ENCODE measurements at places on chromosomes 16 and 17.
A peak's percentile ranks its signal among the peaks of the same experiment; 100 is the strongest.

DNA sequence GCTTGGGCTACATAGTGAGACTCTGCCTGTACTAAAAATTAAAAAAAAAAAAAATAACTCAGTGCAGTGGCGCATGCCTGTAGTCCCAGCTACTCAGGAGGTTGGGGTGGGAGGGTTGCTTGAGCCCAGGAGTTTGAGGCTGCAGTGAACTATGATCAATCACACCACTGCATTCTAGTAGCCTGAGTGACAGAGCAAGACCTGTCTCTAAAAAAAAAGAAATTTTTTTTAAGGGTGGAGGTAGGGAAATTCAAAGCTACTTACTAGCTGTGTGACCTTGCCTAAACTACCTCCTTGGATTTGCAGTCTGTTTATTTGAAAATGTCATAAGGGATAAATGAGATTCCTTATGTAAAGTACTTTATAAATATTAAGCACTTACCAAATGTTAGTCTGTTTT, 3.4 kb upstream of the SMPD3 start:
- DNase-seq = no peak

- DNase-seq = no peak
Observed at GRCh38 chr16:27464626-27465482, 62.9 kb downstream of the IL21R start.

- peak; percentile 63 for DNase-seq
Observed at GRCh38 chr16:55257966-55258613, 65.9 kb upstream of the IRX6 start.

DNA sequence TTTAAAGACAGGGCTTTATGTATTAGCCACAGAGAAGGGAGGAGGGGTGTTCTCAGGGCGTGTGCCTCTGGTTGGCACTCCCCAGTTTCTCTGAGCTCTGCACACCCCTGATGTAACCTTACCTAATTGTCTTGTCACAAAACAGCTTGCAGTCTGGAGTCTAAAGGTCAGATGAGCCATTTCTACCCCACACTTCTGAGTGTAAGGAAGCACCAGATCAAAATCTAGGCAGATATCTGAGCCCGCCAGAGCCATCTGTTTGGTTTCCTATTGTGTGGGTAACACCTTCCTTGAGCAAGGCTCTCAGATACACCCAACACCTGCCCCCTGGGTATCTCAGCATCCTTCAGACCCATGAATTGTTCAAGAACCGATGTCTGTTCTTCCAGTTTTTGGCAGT, 15.5 kb downstream of the CDH1 start:
- DNase-seq = peak; percentile 58

- no peak for DNase-seq
Observed at GRCh38 chr17:76716146-76716838, 5.5 kb upstream of the MXRA7 start.

DNA sequence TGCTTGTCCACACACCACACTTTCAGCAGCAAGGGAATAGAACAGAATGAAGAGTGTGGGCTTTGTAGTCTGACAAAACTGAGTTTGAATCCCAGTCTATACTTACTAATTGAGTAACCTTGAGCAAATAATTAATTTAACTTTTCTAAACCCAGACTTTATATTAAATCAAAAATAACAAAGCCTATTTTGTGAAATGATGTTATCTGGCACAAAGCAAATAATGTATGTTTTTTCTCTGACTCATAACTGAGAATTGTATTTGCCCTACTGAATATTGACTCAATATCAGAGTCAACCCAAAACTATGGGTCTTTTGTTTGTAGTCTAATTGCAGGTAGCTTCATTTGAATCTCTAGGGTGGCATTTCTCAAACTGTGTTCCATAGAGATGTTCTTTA, 77.9 kb upstream of the TANC2 start:
- no peak for DNase-seq

- DNase-seq = no peak
Observed at GRCh38 chr17:82678265-82678891, 20.1 kb downstream of the RAB40B start.

GRCh38 chr16:63856537-63856936, 1265.3 kb downstream of the CDH11 start:
- no peak for DNase-seq

DNA sequence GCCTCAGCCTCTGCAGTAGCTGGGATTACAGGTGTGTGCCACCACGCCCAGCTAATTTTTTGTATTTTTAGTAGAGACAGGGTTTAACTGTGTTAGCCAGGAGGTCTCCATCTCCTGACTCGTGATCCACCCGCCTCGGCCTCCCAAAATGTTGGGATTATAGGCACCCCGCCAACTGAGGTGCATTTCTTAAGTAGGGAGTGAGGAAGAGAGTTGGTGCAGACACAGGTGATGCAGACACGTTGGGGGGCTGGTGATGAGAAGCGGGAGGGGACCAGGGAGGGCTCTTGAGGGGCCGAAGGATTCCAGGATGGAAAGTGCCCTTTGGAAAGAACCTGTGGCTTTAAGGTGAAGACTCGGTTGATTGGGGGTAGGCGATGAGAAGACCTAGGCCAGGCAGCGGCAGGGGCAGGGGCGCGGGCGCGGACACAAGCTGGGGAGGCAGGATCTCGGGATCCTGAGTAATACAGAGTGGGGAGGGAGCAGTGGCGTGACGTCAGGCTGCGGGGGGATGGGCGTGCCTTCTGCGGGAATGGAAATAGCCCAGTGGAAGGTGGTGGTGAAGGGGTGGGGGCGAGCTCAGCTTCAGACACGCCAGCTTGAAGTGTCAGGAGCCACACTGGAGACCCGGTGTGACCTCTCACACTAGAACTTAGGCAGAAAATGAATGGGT, 2.5 kb upstream of the ATP6V0C start:
- DNase-seq = no peak

DNA sequence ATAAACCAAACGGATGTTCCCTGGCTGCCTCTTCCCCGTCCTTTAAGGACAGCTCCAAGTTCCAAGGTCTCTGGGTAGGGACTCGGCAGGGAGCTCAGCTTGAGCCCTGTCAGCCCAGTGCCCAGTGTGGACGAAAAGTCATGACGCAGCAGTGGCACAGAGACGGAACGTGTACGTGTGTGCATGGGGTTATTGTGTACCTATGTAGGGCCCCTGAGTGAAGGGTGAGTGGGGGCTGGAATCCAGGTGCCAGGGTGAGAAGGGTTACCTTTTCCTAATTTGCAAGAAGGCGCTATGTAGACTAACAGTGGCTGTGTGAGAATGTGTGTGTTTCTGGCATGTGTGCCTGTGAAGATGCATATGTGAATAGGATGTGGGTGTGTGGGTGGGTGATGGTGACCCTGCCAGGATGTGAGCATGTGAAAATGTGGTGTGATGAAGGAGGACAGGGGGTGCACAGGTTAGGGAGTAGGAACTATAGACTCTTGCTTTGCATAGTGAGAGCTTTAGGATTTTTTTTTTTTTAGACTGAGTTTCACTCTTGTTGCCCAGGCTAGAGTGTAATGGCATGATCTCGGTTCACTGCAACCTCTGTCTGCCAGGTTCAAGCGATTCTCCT, 6.0 kb downstream of the SCN4A start:
- DNase-seq = no peak

- no peak for DNase-seq
Observed at GRCh38 chr16:88948781-88949490, 28.1 kb downstream of the CBFA2T3 start.

- no peak for DNase-seq
Observed at GRCh38 chr17:80414508-80414802, 512 bp upstream of the ENDOV start.

- DNase-seq = no peak
Observed at GRCh38 chr17:70464995-70465394, 295.7 kb downstream of the KCNJ2 start.

DNA sequence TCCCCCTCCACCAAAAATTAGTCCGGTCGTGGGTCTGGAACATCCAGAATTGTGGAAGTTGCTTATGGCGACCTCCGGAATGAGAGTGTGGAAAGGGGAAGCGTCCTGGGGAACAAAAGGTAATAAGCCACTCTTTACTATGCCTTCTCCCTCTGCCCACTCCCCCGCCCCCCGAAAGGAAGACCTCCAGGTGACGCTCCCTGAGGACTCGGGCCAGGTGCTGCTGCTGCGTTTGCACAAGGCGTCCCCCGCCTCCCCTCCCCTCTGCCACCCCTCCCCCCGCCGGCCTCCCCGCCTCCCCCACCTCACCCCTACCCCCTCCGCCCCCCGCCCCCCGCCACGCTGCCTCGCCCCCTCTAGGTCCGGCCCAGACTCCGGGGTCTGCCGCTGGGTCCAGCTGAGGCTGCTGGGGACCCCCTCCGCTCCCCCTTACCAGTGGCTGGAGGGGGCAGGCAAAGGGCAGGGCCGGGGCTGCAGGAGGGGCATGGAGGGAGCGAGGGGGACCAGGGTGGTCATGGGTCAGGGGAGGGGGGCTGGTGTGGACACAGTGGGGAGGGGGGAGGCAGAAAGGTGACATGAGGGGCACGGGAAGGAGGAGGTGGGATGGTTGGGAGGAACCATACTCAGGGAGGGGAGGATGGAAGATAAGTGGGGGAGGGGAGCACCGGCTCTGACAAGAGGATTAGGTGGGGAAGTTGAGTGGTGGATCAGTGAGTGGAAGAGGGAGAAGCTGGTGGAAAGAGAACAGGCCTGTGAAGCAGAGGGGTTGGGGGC, 23.6 kb downstream of the ALOX12B start:
- DNase-seq = no peak

DNA sequence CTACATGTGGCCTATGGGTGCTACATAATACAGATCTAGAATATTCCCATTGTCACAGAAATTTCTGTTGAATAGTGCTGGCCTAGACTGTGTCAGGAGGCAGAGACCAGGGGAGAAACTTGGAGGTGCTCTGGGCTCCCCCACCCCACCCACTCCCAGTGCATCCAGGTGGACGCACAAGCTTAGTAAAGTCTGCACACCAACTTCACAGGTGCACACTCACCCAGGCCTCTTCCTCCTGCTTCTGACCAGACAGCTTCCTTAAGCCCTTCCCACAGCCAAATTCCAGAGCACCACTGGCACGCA, 7.6 kb upstream of the CNP start:
- no peak for DNase-seq

GRCh38 chr17:43142153-43142552, 17.0 kb upstream of the BRCA1 start:
- DNase-seq = no peak

GRCh38 chr16:57252148-57252721, 7.2 kb downstream of the ARL2BP start:
- no peak for DNase-seq

GRCh38 chr17:49944273-49944870, 24.6 kb upstream of the DLX4 start:
- DNase-seq = no peak

DNA sequence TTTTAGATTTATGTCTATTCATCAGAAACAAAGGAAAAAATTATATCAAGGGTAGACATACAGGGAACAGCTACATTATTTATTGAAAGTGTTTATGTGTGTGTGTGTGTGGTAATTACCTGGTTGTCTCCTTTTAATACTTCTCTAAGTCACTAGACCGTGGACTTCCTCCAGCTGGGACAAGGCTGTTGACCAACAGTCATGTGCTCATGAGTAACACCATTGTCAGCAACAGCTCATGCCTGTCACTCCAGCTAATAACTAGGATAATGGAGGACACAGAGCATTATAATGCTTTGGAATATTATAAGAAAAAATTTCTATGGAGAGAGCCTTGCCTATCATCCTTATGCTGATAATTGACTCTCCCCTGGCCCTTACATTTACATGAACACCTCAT, 125.3 kb upstream of the SALL1 start:
- DNase-seq = no peak

DNA sequence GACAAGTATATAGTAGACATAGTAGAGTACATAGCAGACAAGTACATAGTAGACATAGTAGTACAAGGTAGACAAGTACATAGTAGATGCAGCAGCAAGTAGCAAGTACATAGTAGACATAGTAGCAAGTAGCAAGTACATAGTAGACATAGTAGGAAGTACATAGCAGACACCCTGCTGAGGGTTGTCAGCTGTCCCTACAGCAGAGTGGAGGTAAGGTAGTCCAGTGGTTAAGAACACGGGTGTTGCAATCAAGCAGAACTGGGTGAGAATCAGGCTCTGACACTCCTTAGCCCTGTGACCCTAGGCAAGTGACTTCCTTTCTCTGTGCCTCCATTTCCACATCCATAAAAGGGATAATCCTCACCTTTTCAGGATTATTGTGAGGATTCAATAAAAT, 94.7 kb downstream of the NOG start:
- DNase-seq = no peak

DNA sequence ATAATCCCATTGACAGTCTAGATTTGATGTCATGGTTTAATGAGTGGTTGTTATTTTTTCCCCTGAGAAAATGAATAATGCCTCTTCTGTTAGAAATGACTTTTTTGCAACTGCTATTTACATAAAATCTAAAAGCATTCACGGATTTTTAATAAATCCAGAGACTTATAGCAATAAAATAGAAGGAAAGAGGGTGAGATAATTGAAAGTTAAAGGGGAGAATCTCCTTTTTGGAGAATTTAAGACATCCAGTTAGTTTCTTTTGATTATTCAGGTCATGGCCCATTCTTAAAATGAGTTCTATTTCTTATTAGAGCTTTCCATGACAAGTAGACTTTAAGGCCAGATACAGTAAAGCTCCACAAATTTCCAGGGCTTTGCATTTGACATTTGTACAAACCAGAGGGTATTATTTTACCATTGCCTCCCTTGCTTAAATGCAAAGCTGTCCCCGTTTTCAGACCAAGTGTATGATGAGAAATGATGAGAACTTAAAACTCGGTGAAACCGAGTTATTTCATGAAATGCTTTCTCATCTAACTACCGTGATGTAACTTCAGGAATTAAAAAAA, 789.0 kb upstream of the SOX9 start:
- DNase-seq = no peak

GRCh38 chr16:22732400-22732799, 81.6 kb upstream of the HS3ST2 start:
- no peak for DNase-seq
